ENCODE measurements at places on chromosomes 13 and 19.

- DNase-seq, result no peak
Observed at GRCh38 chr19:18761531-18762110, 29.5 kb downstream of the COMP start.

- no peak for DNase-seq
Observed at GRCh38 chr19:7211191-7211951, 82.8 kb downstream of the INSR start.

DNA sequence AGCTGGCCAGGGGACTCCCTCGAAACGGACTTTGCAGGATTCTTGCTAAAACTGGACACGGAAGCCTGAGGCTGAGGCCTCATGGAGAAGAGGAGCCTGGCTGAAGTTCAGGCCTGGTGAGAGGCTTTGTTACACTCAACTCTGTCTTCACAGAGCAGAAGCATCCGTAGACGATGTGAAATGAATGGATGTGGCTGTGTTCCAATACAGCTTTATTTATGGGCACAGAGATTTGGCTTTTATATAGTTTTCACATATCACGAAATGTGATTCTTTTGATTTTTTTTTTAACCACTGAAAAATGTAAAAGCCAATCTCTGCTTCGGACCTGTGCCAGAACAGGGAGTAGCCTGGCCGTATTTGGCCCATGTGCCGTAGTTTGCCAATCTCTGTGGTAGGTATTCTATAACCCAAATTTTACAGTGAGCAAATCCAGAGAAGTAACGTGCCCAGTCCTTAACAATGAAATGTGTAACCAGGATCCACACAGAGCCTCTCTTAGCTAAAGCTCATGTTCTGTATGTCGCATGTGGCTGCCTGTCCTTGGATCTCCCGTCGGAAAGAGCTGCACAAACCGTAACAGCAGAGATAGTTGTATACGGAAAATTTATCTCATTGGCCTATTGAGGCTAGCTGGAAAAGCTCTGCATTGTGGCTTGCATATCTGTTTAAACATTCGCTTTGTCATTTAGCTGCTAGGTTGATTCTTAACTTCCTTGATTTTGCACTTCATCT, 171.6 kb upstream of the RNF113B start:
- DNase-seq, result no peak

DNA sequence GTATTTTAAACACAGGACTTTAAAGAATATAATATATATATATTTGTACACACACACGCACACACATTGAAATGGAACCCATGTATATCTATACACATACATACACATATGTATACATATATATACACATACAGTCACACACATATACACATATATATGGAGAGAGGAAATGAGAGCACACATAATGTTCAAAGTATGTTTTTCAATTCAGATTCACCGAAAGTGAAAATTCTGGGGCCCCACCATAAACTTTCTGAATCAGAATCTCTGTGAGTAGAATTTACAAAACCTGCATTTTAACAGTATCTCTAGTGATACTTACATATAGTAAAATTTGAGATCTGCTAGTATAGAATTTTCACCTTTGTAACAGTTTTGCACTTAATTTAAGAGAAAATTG, 60.4 kb upstream of the OBI1 start:
- no peak for DNase-seq

- DNase-seq, result peak; percentile 5
Observed at GRCh38 chr13:49759503-49759902, 33.0 kb downstream of the KPNA3 start.

DNA sequence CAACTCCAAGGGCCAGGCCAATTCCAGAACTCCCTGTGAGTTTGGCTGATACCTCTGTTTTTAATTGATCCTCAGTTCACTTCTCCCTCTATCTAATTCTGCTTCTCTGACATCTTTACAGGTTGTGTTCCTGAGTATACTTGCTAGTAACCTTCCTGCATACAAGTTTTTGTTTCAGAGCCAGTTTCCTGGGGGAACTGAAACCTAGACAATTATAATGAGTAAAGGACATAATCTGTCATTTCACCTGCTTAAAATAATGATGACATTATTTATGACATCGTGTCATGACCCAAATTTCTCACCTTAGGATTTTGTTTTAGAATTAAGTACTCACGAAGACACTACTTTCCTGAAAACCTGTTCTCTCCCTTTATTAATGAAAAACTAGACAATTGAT, 12.5 kb upstream of the MYCBP2 start:
- DNase-seq, result no peak

GRCh38 chr13:100890645-100891044, 216.1 kb upstream of the TMTC4 start:
- no peak for DNase-seq

GRCh38 chr13:30091691-30092090, 215.7 kb downstream of the KATNAL1 start:
- peak; percentile 36 for DNase-seq

DNA sequence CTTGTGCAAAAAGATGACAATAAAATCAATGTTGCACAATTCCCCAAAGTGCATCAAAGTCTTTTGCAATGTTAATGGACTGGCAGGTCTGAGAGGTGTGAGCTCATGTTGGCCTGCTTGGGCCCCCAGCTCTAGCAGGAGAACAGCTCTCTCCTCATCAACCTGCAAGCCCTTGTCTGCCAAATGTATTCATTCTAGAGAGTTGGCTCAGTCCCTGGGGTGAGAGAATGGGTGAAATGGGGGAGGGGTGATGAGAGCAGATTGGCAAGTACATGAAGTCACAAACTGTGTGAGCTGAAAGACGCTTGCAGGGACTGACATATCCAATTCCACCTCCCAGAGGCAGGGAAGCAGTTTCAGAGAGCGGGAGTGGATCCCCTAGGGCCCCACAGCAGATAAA, 465.1 kb upstream of the ZNF507 start:
- DNase-seq, result no peak

DNA sequence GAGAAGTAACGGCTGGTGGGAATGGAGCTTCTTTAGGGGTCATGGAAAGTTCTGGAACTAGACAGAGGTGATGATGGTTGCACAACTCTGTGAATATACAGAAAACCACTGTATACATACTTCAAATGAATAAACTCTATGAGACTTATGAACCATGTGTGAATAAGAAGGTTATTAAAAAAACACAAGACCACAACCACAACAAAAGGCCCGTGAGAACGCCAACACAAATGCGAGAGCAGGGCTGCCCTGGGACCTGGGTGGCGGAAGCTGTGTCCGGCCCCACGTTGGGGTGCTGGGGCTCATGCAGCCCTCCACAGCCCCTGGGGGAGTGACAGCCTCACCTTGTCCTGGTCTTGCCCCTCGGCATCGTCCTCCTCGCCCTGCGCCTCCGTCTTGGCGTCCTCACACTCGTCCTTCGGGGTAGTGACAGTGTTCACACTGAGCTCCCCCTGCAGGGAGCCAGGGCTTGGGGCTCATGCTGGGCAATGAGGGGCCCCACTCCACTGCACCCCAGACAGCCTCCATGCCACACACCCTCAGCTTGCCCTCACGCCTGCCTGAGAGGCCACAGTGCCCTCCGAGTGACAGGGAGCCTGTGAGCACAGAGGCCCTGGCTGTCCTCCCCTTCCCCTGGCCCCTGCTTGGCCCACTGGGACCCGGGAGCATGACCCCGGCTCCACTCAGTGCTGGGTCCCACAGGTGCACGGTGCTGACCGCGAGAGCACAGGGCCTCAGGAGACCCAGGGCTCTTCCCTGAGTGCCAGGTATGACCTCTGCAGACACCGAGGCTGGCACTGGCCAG, 16.0 kb downstream of the IZUMO4 start:
- no peak for DNase-seq

GRCh38 chr13:19720039-19720438, 62.7 kb downstream of the PSPC1 start:
- no peak for DNase-seq

DNA sequence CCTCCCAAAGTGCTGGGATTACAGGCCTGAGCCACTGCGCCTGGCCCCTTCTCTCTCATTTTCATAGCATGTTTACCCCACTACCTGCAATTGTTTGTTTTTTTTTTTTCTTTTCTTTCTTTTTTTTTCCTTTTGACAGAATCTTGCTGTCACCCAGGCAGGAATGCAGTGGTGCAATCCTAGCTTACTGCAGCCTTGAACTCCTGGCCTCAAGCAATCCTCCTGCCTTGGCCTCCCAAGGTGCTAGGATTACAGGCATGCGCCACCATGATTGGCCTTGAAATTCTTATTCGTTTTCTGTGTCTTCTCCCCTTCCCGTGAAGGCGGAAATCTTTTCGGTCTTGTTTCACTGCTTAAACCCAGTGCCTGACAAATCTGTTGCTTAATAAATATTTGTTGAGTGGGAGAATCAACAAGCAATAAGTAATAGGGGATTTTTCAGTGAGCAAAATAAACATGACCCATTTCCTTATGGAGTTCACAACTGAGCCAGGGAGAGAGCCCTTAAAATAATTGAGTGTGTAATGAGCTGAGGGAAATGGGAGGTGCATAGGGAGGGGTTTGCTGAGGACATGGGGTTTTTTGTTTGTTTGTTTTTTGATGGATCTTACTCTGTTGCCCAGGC, 1.8 kb upstream of the INSR start:
- no peak for DNase-seq

DNA sequence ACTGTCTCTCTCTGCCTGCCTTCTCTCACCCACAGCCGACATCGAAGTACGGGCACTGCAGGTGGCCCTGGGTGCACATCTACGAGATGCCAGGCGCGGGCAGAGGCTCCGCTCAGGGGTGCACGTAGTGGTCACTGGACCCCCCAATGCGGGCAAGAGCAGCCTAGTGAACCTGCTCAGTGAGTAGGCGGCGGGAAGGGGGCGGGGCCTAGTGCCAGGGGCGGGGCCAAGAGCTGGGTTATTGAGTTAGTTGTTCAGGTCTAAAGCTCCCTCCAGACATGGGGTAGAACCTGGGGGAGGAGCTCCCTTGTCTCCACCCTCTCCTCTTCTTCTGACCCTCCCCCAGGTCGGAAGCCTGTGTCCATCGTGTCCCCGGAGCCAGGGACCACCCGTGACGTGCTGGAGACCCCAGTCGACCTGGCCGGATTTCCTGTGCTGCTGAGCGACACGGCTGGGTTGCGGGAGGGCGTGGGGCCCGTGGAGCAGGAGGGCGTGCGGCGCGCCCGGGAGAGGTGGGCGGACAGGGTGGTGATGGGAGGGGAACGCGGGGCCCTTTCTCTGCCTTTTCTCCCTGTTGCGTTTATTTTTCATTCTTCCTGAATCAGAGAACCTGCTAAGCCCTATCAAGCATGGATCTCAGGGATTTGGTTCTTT, 1.9 kb downstream of the GTPBP3 start:
- DNase-seq, result no peak

GRCh38 chr13:88651531-88651930, 980.4 kb downstream of the SLITRK5 start:
- DNase-seq, result no peak

- no peak for DNase-seq
Observed at GRCh38 chr19:6458695-6459261, 814 bp downstream of the SLC25A23 start.

- no peak for DNase-seq
Observed at GRCh38 chr13:94710881-94711560, 1.3 kb downstream of the SOX21 start.

DNA sequence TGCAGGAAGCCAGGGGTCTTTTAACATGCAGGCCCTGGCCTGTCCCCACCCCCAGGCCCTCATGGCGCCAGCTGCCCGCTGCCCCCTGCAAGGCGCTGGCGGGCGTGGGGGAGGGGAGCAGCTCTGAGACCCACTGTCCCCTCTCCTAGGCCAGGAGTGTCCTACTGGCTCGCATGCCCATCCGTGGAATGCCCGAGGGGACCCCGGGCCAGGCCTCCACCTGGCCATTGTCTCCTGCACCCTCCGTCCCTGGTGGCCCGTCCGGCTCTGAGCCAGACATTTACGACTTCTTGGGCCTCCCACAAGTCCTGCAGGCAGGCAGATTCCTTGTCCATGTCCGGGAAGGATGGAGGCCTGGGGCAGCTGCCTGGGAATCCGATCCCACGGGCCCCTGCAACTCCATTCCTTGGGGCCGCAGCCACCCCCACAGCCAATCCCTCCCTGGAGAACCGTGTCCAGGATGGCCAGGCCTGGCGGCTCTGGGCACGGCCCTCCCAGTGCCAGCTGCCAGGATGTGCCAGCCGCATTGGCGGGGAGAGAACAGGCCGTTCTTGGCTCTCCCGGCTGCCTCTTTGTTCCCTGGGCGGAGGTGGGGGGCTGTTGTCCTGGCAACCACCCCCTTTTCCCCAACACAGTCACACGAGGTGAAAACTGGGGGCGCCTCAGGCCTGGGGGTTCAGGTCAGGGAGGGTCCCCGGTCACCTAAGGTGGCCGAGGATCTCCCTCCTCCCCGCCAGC, 10.5 kb upstream of the PLIN3 start:
- DNase-seq, result no peak

DNA sequence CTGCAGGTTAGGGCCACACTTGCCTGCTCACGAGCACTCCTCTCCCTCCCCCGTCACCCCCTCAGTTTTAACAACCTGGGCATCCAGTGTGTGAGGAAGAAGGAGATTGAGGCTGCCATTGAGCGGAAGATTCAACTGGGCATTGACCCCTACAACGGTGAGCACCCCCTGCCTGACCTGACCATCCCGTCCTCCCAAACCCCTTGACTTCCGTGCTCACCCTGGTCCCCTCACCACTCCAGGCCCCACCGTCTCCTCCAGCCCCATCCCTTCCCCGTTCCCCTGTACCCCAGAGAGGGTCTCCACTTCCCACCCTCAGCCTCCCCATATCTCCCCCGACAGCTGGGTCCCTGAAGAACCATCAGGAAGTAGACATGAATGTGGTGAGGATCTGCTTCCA, 13.6 kb upstream of the CLASRP start:
- DNase-seq, result no peak

All from MV-4-11 (cell line).